ENCODE measurements at places on chromosomes 12 and 14.

DNA sequence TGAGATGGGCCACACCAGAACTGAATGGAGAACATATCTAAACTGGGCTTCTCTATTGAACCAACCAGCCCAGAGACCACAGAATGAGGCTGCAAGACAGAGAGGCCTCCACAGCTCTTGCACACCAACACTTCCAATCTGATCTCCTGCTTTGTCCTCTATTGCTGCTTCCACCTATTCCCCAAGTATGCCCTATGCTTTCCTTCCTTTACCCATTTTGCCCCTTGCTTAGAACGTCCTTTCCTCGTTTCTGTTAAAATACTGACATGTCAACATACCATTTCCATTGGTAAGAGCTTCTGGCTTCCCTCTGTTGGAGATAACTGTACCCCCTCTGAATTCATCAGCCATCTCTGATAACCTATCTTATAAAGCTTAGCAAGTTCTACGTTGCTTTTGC lies 2.8 kb downstream of the SLC2A13 start:
- DNase-seq: no peak

DNA sequence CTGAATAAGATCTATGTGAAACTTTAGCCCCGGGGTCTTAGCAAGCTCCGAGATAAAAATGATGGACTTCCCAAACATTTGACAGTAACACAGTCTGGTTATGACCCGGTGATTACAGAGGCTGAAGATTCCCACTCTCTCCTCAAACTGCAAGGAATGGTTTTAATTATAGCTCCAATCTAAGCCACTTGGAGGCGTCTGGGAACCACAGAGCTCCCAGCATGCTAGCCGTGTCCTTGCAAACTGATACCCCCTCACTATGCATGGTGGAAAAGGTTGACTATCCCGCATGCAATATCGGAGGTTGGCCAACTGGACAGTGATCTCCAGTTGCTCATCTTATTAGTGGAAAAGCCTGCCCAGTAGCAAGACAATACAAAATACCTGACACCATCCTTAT lies 76.5 kb upstream of the GRIN2B start:
- DNase-seq: no peak

- DNase-seq: no peak
Observed at GRCh38 chr12:106893451-106893850, 62.3 kb upstream of the TMEM263 start.

- no peak for DNase-seq
Observed at GRCh38 chr14:33709283-33709682, 241.6 kb downstream of the EGLN3 start.

DNA sequence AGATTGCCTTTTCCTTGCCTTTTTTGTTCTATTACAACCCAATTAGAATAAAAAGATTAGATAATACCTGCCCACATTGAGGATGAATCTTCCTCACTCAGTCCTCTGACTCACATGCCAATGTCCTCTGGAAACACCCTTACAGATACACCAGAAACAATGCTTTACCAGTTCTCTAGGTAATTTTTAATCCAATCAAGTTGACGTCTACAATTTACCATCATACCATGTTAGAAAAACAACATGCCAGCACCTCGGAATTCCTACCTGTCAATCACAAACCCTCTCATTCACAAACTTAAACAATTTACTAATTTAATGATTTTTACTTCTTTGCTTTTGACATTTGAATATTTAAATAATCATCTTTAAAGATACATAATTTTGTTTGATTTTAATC lies 953.8 kb downstream of the TRHDE start:
- DNase-seq: no peak

DNA sequence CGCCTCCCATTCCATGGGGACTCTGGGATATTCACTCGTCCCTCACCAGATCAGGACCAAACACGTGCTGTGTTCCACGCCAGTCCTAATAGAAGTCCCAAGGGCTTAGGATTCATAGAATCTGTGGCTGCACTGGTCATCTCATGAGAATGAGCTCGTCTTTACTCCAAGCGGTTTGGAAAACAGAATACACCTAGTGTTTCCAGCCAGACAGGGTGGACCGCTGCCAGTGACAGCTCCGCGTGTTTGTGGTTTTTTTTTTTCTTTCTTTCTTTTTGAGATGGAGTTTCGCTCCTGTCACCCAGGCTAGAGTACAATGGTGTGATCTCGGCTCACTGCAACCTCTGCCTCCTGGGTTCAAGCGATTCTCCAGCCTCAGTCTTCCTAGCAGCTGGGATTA lies 75.1 kb downstream of the GLT1D1 start:
- no peak for DNase-seq

DNA sequence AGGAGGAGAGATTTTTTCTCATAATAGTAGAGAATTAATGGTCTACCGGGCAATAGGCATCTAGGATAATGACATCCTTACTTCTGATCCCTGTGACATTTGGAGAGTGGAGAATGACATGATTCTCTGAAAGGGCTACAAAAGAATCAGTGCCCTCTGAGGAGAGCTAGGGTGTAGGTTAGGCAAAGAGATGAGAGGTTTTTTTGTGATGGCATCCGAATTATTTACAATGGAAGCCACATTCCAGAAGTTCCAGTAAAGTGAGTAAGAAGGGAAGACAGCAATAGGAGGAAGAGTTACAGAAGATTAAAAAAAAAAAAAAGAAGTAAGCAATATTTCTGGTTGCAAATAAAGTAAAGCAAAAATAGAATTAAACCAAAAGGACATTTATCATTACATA lies 478.0 kb downstream of the RMST start:
- DNase-seq: no peak

GRCh38 chr14:96567289-96567899 lies 65.2 kb downstream of the PAPOLA start:
- DNase-seq: no peak

DNA sequence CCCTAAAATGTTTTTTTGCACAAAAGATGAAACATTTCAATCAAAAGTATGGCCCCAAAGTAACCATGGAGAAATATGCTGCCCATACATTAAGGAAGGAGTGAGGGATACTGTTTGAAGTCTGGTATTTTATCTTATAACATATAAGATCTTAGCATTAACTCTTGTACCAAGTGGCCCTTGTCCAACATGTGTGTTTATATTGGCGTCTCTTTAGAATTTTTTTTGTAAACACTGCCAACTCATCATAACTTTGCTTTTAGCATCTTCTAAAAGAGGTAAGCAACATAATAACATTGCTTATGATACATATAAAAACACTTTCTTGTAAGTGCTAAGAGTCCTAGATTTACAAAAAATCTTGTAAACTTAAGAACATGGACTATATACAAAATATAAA lies 419.7 kb downstream of the ADAMTS20 start:
- DNase-seq: no peak

GRCh38 chr14:79246173-79246572 lies 965.1 kb downstream of the DIO2 start:
- DNase-seq: no peak

- DNase-seq: no peak
Observed at GRCh38 chr12:120818416-120818815, 85.7 kb downstream of the SPPL3 start.

- DNase-seq: no peak
Observed at GRCh38 chr12:108980831-108981618, 39.8 kb downstream of the SVOP start.

- DNase-seq: no peak
Observed at GRCh38 chr12:119949594-119949993, 39.4 kb upstream of the BICDL1 start.

DNA sequence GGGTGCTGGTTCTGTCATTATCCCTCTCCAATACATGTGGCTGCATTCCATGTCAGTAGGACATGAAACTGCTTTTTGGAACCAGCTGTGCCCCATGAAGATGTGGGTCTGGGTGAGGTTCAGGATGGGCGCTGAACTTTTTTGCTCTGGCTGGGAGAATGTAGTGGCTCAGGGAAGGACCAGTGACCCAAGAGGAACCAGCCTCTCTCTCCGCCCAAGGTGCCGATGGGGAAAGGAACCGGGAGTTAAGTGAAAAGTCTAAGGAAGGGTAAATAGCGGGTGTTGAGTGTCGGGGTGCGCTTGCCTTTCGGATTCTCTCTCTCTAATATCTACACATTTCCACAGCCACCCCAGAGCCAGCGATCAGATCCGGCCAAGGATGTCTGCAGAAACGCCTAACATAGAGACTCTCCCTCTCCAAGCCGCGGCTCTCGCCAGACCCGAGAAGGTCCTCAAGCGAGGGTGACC lies 7.8 kb downstream of the ARHGEF25 start:
- DNase-seq: no peak

DNA sequence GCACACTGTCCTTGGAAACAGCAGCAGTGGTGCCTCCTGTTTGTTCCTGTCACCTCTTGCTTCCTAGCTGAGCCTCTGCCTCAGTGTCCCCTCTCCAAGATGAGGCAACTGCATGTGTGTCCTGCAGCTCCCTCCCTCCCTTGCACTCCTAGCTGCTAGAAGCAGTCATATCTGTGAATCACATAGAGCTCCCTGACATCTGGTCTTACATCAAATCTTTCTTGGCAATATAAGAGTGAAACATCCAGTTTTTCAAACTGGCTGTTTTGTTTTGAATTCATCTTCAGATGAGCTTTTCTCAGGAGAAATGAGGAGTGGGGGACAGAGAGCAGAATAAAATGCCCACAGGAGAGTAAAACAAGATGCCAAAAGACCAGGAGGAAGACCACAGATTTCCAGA lies 103.7 kb downstream of the VCPKMT start:
- no peak for DNase-seq

DNA sequence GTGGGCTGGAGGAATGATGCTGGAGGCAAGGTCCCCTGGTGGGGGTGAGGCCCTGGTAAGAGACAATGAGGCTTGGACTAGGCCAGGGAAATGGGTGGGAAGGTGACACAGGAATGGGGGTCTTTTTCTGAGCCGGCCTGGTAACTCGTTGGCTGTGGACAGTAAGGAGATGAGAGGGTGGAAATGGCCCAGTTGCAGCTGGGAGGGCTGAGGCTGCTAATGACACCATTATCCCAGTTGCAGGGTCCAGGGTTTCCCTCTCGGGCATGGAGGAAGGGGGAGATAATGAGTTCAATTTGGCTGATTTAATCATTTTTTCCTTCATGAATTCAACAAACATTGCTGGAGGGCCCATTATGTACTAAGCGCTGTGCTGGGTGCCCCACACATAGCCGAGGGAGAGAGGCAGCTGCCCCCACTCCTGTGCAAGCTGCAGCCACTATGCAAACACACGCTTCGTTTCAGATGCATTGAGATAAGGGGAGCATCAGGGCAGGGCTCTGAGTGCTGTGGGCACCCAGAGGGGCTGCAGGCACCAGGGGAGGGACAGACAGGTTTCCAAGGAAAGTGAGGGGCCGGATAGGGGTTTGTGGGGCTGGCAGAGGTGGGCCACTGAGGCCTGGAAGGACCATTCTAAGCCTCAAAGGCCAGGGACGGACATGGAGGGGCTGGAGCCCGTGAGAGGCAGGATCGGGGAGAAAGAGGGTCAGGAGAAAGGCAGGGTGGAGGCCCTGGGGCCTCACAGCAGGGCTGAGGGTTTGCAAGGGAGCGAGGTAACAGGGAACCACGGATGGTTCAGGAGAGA lies 43.2 kb upstream of the MEG3 start:
- DNase-seq: no peak
